Vagina (tissue), 2 donors: ENCODE measurements at places on chromosomes 2 and 18. TPM values are rescaled to one million over a fixed set of nuclear protein-coding genes. Genes with fewer than 3 reads are reported as not detected.

DNA sequence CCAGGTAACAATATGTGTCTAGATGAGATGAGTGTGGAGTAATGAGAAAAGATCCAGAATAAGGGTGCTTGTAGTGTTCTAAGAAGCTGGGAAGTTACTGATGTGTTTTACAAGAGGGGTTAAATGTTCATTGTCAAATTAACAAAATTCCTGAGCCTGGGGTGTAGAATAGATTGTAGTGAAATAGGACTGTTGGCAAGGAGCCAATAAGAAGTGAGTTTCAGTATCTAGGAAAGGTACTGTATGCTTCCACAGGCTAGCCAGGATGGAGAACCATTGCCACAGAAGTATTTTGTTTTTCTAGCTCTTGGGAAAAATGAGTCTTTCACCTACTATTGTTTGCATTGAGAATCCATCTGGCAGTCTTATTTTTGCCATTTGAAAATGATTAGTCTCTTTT, 10.5 kb downstream of the DOK6 start:
- H3K4me1 ChIP-seq = no peaks in the 10 kb centered on the region
- no peak for DNase-seq
- H3K36me3 ChIP-seq = no peaks in the 10 kb centered on the region
- no peak overlapping the region for H3K27ac ChIP-seq
- H3K4me3 ChIP-seq = no peak overlapping the region
- H3K27me3 ChIP-seq = no peaks in the 10 kb centered on the region

DNA sequence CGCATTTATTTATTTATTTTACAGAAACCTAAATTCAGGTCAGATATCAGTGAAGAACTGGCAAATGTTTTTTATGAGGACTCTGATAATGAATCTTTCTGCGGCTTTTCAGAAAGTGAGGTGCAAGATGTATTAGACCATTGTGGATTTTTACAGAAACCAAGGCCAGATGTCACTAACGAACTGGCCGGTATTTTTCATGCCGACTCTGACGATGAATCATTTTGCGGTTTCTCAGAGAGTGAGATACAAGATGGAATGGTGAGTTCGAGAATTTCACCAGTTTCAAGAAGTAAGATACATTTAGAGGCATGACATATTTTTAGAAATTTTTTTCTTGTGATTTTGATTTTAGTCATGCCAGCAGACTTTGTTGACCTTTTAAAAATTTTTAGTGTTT, 4.6 kb downstream of the CDCA7 start:
- DNase-seq = no peak
- H3K4me3 ChIP-seq = no peak overlapping the region
- no peak overlapping the region for H3K27ac ChIP-seq
- H3K4me1 ChIP-seq = peaks cover 14% of the 10 kb centered on the region
- H3K36me3 ChIP-seq = no peaks in the 10 kb centered on the region

- DNase-seq = no peak
- no peak overlapping the region for H3K4me3 ChIP-seq
- no peaks in the 10 kb centered on the region for H3K36me3 ChIP-seq
- no peaks in the 10 kb centered on the region for H3K4me1 ChIP-seq
Observed at GRCh38 chr2:195758846-195759245, 101.8 kb downstream of the SLC39A10 start.

TMEM18 gene
- total RNA-seq = 21.1 TPM

- H3K27me3 ChIP-seq = no peaks in the 10 kb centered on the region
- H3K27ac ChIP-seq = no peak overlapping the region
- DNase-seq = no peak
Observed at GRCh38 chr2:69724540-69725159, 17.3 kb upstream of the ANXA4 start.

COPS8 gene
- total RNA-seq = 46.9 TPM

DNA sequence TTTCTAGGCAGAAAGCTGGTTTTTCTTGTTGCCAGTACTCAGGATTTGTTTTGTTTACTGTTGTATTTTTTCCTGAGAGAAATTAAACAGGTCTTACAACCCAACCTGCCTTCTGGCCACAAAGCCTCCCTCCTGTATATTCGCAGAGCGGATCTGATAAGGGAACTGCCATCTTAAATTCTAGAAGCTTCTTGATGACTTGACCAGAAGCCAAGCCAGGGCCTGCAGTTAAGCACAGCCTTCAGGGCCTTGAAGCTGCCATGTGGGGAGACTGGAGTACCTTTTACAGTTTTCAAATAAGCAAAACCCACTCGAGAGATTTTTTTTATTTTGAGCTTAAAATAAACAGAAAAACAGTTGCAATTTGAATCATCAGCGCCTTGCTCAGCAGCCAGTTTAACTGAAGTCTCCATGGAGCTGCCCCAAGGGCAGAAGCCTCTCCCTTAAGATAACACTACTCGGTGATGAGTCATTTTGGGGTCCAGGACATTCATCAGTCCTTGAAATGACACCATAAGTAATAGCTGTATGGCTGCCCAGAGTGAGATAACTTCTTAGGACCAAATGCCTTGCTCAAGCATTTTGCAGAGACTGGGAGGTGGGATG, 51.5 kb upstream of the PHLPP1 start:
- no peak overlapping the region for H3K4me3 ChIP-seq
- no peak overlapping the region for H3K27ac ChIP-seq
- DNase-seq = no peak
- no peaks in the 10 kb centered on the region for H3K36me3 ChIP-seq

DNA sequence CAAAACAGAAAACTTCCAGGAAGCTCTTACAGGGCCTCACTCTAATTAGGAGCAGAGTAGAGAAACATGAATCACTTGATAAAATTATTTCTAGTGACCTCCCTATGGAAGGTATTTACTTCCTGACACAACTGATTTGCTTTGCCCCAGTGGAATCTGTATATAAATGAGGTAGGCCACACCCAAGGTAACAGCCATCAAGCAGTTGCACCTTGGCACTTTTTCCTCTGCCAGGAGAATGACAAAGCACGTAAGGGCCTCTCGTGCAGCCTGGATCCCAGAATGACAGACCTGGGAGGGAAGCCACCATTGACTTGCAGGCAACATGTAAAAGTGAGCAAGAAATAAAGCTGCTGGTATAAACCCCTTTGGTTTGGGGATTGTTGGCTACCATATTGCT, 620.0 kb upstream of the SLC39A10 start:
- DNase-seq = no peak
- H3K4me3 ChIP-seq = no peak overlapping the region
- no peak overlapping the region for H3K27ac ChIP-seq
- no peaks in the 10 kb centered on the region for H3K27me3 ChIP-seq

ABCG5 gene
- total RNA-seq = not detected

DNA sequence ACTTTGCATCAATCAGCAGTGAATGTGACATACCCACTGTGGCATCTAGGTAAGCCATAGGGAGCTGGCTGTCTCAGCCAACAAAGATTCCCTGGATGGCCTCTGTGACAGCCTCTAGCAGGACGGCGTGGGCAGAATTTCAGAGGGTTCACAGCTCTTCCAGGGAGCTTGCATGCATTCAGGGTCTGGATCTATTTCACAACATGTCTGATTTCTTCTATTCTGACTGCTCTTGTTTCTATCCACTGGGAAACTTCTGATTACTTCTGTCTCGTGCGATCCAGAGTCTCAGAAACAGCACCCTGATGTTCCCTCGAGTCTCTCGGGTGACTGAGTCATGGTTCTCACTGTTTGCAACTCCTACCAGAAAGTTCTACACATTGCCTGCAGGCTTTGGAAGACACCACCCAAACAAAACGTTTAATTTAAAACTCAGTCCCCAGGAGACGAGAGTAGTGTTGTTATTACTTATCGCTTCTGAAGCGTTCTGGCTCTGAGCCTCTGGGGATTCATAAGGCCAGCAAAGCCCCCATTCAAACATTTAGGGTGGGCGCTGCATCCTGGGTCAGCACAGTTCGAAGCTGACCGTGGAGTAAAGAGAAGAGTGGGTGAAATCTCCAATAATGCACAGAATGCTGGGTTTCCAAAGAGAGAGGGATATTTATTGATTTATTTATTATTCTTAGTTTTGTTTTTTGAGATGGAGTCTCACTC, 41.9 kb upstream of the ODC1 start:
- H3K4me3 ChIP-seq = no peak overlapping the region
- H3K36me3 ChIP-seq = no peaks in the 10 kb centered on the region
- H3K27ac ChIP-seq = no peak overlapping the region
- peaks cover 10% of the 10 kb centered on the region for H3K4me1 ChIP-seq
- peak; percentile 67 for DNase-seq
- H3K27me3 ChIP-seq = no peaks in the 10 kb centered on the region

DNA sequence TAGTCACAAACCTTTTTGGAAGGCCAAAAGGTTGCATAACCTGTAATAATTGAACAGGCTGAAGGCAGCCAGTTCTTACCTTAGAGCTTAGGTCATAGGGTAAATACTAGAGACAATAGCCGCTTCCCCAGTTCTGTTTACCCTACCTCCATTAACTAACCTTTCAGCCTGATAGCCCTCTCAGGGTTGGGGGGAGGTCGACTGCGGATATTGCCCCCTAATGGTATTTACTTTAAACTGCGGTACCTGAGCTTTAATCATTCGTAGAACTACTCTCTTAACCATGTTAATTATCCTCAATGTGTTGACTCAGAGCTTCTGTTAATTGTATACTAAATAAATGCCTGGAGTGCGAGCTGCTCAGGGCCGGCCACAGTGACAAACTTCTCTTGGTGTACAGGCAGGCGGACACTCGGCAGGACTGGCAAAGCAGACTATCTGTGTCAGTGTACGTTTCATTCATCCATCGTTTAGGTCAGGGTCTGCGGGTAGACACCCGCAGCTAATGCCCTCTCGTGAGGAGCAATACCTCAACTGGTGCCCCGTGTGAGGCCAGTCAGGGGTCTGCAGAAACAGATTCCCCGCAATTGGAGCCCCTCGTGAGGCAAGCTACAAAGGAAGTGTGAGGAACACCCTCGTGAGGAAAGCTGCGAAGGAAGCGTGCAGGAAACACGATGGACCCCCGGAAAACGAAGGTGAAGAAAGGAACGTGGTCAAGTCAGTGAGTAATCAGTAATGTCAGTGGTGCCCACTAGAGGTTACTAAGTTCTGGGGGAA, 115.3 kb upstream of the SCN7A start:
- H3K27ac ChIP-seq = no peak overlapping the region
- no peaks in the 10 kb centered on the region for H3K4me1 ChIP-seq
- DNase-seq = no peak
- H3K4me3 ChIP-seq = no peak overlapping the region
- H3K36me3 ChIP-seq = no peaks in the 10 kb centered on the region
- H3K27me3 ChIP-seq = no peaks in the 10 kb centered on the region

DNA sequence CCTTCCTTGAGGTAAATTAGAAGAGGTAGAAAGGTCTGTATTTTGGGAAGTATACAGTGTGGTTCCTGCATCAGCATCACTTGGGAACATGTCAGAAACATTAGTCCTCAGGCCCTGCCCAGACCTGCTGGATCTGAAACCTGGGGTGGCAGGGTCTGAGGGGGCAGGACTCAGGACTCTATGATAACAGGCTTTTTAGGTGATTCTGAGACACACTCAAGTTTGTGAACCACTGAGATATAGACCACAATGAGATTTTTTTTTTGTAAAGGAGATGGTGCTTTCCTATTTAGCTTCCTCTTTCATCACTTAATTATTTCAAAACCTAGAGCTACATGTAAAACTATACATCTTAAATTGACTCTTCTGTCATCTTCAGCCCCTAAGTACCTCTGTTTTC, 262.7 kb upstream of the SPOPL start:
- no peaks in the 10 kb centered on the region for H3K27me3 ChIP-seq
- H3K36me3 ChIP-seq = no peaks in the 10 kb centered on the region
- no peaks in the 10 kb centered on the region for H3K4me1 ChIP-seq
- no peak overlapping the region for H3K27ac ChIP-seq

- H3K36me3 ChIP-seq = no peaks in the 10 kb centered on the region
- peaks cover 18% of the 10 kb centered on the region for H3K4me1 ChIP-seq
- H3K27ac ChIP-seq = no peak overlapping the region
- H3K4me3 ChIP-seq = no peak overlapping the region
- no peak for DNase-seq
Observed at GRCh38 chr2:138531913-138532312, 30.3 kb downstream of the SPOPL start.

GRCh38 chr18:63586966-63587365, at the start of gene SERPINB13:
Gene SERPINB13, plus strand, starts transcription at chr18:63587343. Its CDS starts 1,325 bp downstream, at chr18:63588668.
- H3K4me1 ChIP-seq = peaks cover 10% of the 10 kb centered on the region
- no peak for DNase-seq
- H3K27me3 ChIP-seq = no peaks in the 10 kb centered on the region
- no peaks in the 10 kb centered on the region for H3K36me3 ChIP-seq
- H3K27ac ChIP-seq = no peak within 1 kb of the TSS
- no peak within 1 kb of the TSS for H3K4me3 ChIP-seq

- no peak overlapping the region for H3K4me3 ChIP-seq
- no peaks in the 10 kb centered on the region for H3K27me3 ChIP-seq
- no peak overlapping the region for H3K27ac ChIP-seq
- no peaks in the 10 kb centered on the region for H3K36me3 ChIP-seq
- no peaks in the 10 kb centered on the region for H3K4me1 ChIP-seq
- no peak for DNase-seq
Observed at GRCh38 chr2:204357286-204357685, 188.0 kb upstream of the PARD3B start.

GRCh38 chr18:10265560-10266333, 188.7 kb upstream of the APCDD1 start:
- H3K27ac ChIP-seq = no peak overlapping the region
- no peaks in the 10 kb centered on the region for H3K27me3 ChIP-seq
- H3K36me3 ChIP-seq = no peaks in the 10 kb centered on the region
- H3K4me1 ChIP-seq = peaks cover 10% of the 10 kb centered on the region
- DNase-seq = no peak

DNA sequence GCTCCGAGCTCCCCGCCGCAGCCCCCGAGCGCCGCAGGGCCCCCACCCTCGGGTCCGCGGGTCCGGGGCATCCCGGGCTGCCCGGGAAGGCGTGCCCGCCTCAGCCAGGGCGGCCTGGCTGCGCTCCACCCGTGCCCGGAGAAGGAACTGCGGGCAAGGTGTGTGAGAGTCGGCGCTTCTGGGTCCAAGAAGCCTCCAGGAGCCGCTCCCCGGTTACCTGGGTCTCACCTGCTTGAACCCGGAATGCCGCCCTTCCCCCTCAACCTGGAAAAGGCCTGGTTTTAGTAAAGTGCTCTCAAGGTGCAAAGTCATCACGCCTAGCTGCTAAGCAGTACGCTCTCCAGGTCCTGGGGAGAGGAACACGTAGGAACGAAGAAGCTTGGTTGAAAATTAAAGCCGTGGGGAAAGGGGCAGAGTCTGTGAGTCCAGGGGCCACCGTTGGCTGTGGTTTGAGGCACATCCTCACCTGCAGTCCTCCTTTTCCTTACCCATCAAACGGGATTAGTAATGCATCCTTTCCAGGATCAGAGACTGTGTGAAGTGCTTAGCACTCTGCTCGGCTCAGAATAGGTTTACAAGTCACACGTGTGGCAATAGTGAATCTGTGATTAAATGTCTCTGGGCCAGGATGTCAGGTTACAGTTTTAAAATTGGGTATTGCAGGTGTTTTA, 1.2 kb downstream of the ASAP2 start:
- DNase-seq = no peak
- peaks cover 52% of the 10 kb centered on the region for H3K4me1 ChIP-seq
- peak overlapping the region; percentile 54 for H3K4me3 ChIP-seq
- H3K27ac ChIP-seq = peak overlapping the region; percentile 68

DNA sequence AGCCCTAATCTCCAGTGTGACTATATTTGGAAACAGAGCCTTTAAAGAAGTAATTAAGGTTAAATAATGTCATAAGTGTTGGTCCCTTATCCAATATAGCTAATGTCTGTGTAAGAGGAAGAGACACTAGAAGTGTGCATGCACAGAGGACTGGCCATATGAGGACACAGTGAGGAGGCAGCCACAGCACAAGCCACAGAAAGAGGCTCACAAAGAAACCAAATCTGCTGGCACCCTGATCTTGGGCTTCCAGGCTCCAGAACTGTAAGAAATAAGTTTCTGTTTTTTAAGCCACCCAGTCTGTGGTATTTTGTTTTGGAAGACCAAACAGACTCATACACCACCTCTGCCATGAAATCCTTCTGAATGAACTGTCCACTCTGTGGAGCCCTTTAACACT, 186.4 kb upstream of the SLC39A10 start:
- H3K4me3 ChIP-seq = no peak overlapping the region
- H3K36me3 ChIP-seq = no peaks in the 10 kb centered on the region
- no peaks in the 10 kb centered on the region for H3K27me3 ChIP-seq
- no peak overlapping the region for H3K27ac ChIP-seq
- DNase-seq = no peak
